Stimulated activated CD4-positive, alpha-beta T cell treated with anti-CD3 and anti-CD28 coated beads, Interleukin-15, amount 100 ng/mL, for 1 hour (primary cell): ENCODE measurements at places on chromosomes 3 and 15.

DNA sequence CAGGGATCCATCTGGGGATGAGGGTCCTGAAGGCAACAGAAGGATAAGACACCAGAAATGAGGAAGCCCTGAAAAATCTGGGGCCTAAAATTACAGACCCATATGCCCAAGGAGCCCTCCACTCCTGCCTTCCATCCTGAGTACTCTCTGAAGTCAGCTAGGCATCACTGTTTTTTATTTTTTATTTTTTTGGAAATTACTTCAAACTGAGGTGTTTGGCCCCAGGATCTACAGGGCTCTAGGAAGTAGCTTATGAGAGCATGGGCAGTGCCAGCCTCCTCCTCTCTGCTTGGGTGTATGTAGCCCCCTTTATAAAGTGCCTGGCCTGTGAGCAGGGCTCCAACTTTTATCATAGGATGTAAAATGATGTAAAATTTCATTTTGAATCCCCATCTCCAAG is 7.9 kb downstream of the EPB42 start:
- DNase-seq = no peak

DNA sequence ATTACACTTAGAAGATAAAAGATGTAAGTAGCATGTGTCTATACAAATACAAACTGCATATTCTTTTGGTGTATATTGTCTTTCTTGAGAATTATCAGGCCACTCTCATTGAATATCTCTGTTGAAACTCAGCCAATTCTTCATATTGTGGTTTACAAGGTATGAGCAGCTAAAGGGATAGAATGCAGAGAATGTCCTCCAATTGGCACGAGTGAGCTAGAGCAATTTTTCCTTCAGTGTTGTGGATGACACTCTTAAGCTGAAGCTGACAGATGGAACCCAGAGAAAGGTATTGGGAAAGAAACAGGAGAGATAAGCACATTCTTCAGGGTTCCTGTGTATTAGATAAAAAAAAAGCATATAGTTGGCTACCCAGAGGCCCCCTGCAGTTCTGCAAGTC is 453.1 kb downstream of the EPHA3 start:
- DNase-seq = no peak

DNA sequence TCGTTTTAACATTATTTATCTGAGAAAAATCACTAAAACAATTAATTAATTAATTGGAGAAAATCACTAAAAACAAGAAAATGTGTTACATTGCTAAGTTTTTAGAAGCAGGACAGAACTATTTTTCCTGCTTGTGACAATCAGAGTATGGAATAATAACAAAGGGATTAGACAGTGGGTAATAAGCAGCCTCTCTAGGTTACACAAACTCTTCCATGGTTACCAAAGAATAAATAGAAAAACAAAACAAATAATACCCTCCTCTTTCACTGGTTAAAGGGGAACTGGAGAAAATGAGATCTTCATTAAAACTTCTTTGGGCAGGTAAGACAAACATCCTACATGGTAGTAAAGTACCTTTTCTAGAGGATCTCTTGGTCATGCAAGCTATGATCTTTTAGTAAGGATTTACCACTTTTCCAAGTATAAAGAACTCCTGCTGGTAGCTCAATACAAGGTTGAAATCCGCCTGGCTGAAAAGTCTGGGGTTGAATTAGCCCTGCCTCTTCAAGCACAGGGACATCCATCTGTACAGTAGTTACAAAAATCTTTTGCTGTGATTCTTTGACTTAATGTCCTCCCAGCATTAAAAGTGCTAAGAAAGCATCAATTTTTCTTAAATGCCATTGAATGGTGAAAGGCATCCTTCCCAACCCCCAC is 2.5 kb upstream of the PLCH1 start:
- no peak for DNase-seq

- DNase-seq = no peak
Measured at GRCh38 chr3:98589331-98590036, 3.9 kb downstream of the CPOX start.

DNA sequence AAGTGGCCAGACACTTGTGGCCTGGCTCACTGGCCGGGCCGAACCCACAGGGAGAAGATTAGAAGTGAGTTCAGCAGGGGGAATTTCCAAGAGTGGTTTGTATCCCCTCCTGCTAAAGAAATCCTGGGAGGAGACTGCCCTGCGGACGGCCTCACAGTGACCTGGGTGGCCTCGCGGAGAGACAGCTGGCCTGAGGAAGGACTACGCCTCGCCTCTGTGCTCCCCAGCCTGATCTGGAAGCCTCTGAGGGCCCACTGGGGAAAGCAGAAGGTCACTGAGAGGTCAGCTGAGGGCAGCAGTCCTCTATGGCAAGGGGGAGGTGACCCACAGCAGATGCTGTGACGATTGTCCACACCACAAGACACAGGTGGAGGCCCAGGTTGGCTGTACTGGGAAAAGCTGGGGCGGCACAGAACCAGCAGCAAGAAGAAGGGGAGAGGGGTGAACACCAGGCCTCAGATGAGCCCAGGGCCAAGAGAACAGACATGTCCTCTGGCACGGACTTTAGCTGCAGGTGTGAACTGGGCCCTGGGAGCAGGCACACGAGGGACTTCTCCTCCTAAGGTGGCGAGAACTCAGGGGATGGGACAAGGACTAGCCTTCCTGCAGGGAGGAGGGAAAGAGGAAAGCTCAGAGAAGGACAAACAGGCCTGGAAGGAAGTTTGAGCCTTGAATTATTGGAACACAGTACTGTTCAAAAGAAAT is 37.2 kb upstream of the DLG1 start:
- DNase-seq = no peak

GRCh38 chr3:43191116-43191515 is 85.2 kb upstream of the POMGNT2 start:
- DNase-seq = no peak

GRCh38 chr3:147354623-147355022 is 51.7 kb downstream of the ZIC4 start:
- DNase-seq = no peak

DNA sequence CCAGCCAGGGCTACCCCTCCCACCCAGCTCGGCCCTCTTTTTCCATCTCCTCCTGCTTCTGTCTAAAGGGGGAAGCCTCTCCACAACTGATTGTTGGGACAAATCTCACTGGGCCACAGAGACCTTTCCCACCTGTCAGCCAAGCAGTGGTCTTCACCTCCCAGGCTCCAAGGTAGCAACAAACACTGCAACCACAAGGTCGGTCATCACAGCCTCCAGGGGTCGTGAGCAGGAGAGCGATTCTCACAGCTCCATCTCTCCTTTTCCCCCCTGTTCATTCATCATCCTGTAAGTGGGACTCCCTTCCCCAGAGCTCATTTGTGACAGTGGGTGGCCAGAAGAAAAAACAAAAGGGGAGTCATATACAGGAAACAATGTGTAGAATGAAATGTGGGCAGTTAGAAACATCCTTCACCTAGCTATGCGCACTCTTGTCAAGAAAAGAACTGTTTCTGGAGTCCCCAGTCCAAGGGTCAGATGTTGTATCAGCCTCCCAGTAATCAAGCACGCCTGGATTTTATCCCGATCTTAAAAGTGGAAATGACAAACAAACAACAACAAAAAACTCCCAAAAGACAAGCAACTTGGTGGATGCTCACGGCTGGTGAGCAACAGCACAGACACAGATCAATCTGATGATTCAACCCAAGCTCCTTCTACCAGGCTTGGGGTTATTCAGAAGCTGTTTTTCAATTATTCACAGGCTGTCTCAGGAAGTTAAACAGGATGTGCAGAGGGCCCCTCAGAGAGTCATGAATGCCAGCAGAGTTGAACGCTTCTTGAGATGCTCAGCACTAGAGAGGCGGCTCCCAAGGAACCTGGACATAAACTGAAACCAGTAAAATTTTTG is 22.4 kb downstream of the LYZL4 start:
- DNase-seq = no peak

- DNase-seq = no peak
Measured at GRCh38 chr3:104947943-104948342, 418.8 kb upstream of the ALCAM start.

DNA sequence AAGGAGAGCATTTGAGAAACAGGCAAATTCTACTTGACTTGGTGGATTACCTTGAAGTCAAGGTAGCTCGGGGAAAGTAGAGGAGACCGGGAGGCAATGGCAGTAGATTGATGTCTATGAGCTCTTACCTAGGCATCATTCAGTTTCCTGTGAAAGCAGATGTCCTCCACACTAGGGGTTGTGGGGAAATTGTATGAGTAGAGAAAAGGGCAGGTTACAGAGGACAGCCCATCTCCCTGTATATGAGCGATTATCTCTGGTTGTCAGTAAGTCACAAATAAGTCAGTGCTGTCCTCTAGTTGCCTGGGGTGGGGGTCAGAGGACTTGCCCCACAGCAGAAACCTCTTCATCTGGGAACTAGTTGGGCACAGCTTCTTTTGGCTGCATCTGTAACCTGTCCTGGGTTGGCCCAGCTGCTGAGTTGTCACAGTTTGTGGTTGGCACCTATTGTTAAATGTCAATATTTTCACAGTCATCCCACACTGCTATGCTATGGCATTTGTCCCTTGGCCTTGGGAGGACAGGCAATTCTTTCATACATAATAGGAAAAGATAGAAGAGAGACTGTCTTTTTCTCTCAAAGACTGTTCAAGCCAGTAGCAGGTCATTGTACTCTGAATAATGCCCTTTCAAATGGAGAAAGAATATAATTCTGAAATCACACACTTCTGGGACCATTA is 53.6 kb upstream of the LRRFIP2 start:
- DNase-seq = no peak

GRCh38 chr3:191889756-191890155 is 428.8 kb downstream of the PYDC2 start:
- no peak for DNase-seq

- DNase-seq = no peak
Measured at GRCh38 chr15:41984622-41985021, 12.3 kb upstream of the EHD4 start.

DNA sequence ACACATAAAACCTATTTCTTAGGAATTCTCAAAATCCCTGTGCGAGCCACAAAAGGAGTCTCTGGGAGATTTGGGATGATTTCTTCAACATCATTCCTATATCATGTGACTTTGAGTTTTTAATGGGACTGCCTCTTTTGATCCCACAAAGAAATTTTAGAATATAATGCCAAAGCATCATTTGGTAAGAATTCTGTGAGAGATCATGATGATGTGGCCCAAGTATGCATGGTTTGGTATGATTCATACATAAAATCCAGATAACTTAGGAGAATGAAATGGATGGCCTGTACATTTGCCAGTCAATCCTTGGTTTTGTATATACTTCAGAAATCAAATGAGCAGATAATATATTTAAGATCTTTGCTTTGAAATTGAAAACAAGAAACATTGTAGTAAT is 61.3 kb downstream of the UBE2E2 start:
- DNase-seq = no peak

GRCh38 chr15:83193721-83194120 is 13.9 kb downstream of the HDGFL3 start:
- no peak for DNase-seq

DNA sequence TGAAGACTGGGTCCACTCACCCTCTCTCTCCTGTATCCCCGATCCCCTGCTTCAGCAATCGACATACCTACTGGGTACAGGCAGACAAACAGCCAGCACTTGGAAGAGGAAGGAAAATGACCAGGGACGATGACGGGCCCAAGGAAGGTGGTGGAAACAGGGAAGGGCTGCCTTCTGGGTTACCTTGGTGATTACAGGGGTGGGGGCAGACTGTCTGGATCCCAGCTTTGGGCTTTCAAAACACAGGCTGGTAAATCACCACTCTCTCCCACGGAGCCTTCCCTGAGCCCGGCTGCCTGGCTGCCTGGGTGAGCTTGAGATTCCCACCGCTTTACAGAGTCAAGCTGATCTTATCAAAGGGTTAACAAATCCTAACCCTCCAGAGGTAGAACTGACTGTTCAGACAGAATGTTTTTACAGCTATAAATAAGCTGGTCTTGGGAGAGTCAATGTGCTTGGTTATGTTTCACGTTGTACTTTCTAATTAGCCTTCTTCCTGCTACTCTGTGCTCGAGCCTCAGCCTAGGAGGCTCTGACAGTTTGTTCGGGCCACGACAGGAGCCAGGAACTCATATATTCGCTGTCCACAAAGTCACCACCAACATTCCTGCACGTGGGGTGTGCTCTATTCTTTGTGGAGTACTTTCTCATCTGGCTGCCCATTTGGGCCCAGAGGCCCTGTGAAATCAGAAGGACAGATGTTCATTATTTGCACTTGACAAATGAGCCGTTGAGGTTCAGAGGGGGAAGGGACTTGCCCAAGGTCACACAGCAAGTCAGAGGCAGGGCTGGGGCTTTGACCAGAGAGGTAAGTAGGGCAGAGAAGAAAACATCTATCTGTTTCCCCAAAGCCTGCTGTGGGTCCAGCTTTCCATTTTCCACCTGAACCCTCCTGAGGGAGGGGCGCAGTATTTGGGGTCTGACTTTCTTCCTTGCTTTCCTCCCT is 63.5 kb downstream of the FEM1B start:
- DNase-seq = no peak

GRCh38 chr3:62667714-62668113 is 207.5 kb downstream of the CADPS start:
- DNase-seq = no peak

DNA sequence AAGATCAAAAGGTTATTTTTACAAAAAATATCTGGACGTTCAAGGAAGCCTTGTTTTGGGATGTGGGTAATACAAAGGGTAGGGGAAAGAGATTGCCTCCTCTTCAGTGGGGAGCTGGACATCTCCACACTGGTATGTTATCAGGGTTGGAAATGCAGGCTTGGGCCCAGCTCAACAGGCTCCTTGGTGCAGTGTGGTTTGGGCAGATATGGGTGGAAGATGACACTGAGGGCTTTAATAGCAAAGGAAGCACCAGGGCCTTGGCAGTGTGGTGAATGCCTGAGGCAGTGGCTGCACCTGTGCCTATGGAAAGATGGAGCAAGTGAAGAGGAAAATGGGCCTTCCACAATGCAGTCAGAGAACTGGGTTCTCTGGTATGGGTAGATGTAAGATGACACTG is 11.2 kb upstream of the MED12L start:
- no peak for DNase-seq

- no peak for DNase-seq
Measured at GRCh38 chr3:99896482-99896881, 78.8 kb downstream of the CMSS1 start.

DNA sequence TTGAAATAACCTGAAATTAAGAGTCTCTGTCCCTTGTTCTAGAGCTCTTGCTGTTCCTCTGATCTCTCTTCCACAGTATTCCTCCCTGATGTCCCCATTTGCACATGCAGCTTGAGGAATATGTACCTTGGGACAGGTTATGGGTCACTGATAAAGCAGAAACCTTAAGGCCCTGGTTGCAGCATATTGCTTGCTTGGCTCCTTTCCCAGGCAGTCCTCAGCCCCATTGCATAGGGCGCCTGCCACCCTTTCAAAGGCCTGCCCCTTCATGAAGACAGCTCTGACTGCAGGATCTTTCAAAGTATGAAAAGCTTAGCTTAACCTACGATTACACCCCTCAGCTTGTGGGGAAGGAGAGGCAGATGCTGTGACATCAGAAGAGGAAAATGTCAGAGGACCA is 51.6 kb downstream of the WDR76 start:
- no peak for DNase-seq

GRCh38 chr3:184498986-184499606 is 62.5 kb upstream of the EPHB3 start:
- DNase-seq = no peak

- DNase-seq = no peak
Measured at GRCh38 chr15:34011481-34011880, 27.5 kb downstream of the AVEN start.

GRCh38 chr3:66656609-66657008 is 155.8 kb upstream of the LRIG1 start:
- no peak for DNase-seq
